ENCODE measurements at places on chromosomes 7 and 10.

- DNase-seq: no peak
Observed at GRCh38 chr10:48249763-48250351, 24.6 kb downstream of the FRMPD2 start.

DNA sequence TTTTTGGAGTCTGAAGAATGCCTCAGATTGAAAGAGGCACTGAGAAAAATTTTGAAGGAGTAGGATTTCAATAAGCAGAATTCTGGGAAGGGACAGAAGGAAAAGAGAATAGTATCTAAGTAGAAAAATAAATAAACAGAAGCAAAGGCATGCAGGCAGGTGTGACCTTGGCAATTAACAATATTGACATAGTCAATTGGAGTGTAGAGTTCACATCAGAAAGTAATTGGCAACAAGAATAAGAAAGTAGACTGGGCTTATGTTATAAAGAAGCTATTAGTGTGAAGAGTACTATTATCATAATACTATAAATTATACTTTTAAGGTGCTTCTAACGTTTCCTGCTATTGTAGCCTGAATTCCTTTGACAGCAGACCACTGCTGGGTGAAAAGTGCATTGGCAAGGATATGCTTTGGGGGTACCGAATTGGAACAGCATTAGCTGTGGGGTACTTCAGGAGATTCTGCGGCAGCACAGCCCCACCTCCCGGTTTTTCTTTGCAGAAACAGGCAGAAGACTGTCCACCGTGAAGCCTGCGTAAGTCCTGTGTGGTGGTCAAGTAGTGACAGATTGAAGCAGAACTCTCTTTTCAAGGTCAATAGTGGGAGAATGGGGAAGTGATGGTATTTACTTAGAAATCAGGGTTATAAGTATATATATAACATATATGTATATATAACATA lies 357.0 kb downstream of the THSD7A start:
- no peak for DNase-seq

- no peak for DNase-seq
Observed at GRCh38 chr10:99369551-99369950, 40.4 kb downstream of the CNNM1 start.

DNA sequence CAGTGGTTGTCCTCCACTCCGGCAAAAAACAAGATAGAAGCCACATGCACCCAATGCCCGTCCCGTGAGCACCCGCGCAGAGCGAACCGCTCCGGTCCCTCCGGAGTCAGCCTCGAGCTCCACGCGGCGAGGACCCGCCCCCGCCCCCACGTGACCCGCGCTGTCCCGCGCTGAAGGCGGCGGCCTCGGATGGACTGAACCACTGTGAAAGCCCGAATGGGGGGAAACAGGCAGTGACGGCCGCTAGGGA lies 766 bp upstream of the EIF3B start:
- DNase-seq: peak; percentile 88

GRCh38 chr10:103842605-103843004 lies 12.8 kb downstream of the SH3PXD2A start:
- no peak for DNase-seq

GRCh38 chr10:86359954-86360353 lies 6.6 kb downstream of the GRID1 start:
- DNase-seq: no peak

GRCh38 chr7:96199421-96199820 lies 122.5 kb downstream of the SLC25A13 start:
- no peak for DNase-seq

DNA sequence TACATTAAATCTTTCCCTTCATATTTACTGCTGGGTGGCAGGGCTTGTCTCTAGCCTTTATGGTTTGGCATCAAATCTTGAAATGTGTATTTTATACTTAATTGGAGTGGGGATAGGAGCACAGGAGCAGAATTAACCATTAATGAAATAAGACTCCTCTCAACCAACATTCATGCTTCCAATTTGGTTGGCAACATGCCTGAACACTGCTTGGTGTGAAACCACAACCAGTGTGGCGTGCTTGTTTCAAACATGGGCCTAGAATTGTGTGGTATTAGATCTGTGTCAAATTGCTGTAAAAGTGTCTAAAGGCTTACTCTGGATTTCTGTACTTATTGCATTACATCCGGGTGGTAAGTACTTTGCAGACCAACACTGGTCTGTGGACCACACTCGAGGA lies 25.1 kb upstream of the VPS41 start:
- no peak for DNase-seq

DNA sequence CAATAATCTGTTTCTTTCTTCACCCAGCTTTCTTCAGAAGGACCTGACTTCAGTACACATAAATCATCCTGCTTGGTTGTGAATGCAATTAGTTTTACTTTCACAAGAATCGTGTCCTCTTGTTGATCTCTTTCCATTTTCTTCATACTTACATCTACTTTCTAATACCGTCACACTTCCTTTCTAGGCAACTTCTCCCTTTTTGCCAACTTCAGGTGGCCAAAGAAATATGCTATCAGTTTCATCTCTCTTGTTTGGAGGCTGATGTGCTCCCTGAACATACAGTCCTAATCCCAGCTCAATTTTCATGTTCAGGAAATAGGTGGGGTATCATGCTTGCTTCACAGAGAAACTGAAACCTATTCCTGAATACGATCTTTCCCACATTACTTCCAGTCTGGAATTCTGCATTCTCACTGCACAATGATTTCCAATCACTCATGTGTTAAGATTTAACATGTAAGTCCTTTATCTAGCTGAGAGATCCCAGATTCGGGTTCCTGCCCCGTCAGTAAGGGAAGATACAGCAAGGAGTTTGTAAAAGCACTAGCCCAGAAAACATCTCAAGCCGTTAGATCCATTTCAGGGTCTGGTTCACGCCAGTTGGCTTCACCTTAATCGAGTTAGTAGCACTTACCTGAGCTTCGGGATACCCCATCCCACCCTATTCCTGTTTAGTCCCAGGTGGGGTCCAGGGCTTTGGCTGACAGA lies 994 bp downstream of the SLC25A28 start:
- DNase-seq: no peak

- DNase-seq: no peak
Observed at GRCh38 chr10:12489357-12489756, 140.0 kb downstream of the CAMK1D start.

DNA sequence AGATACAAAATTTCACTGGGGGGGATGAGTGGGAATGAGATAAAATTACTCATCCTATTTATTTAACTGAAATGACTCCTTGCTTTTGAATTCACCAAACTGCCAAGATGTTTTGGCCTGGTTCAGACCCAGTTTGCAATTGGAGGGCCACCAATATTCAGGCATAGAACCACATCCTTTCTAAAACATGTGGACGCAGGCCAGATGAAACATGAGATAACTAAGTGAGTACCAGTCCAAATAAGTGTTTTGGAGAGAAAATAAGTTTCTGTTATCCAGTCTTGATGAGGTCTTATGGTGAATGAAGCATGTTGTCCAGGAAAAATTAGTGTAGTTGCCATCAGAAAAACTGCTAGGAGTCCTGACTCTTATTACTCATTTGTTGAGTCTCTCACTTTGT lies 36.3 kb upstream of the PDK4 start:
- no peak for DNase-seq

GRCh38 chr10:24908793-24909423 lies 43.5 kb downstream of the PRTFDC1 start:
- no peak for DNase-seq

DNA sequence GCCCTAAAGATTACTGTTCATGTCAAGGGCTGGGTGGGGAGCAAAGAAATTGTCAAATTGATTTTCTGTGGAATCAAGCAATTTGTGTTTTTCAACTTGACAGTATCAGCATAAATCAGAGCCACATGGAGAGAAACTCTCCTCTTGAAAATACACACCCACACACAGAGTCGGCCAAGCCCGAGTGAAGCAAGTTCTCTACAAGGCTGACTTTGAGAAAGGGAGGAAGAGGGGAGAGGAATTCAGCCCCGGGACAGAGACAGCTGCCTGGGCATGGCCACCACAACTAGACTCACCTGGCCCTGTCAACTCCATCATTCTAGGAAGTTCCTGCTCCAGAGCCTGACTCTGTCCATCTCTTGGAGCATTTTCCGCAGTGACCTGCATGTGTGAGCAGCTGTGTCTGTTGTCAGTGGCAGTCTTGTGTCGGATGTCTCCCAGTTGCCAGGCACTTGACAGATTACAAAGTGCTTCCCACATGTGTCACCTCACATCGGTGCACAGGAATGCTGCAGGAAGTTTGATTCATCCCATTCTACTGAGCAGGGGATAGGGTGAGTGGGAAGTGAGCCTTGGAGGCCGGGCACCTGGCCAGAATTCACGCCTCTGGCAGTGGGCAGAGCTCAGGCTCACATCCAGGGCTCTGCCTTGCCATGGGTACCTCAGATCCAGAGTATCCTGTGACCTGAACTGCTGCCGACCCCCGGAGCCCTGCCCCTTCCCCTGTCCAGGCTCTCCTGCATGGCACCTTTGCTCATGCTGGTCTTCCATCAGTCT lies 37.9 kb downstream of the ADAM12 start:
- DNase-seq: no peak

DNA sequence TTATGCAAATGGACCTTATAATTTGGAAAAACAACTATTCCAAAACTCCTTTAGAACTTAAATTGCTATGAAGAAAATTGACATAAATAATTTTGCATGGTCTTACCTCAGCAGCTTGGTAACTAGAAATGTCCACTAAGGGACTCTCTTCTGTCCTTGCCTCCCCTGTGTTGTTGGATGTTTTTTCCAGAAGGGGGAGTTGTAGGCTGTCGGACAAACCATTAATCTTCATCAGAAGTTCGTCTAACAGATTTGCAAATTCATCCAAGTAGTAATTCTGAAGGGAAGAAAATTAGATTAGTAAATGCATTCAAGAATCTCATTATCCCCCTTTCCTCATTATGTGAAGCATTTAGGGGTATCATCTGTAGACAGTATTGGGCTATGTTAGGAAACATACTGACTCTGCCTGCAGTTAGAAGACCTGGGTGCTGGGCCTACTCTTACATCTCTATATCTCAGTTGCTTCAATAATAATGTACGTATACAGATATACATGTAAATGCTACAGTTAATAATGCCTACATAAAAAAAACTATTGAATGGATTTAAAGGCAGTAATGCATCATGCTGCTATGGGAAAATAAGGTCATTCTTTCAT lies 155.6 kb downstream of the PKD1L1 start:
- DNase-seq: no peak

DNA sequence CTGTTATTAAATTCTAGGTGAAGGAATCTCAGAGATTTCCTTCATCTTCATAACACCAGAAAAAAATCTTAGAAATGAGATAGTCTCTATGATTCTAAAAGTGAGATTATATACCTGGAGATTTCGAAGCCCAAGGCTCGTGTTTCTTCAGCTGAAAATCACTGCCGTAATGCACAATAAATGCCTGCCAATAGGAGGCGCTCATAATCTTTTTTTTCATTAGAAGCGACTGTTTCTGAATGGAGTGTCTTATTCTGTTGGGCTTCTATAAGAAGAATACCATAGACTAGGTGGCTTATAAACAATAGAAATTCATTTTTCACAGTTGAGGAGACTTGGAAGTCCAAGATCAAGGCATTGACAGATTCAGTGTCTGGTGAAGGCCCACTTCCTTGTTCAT lies 294.7 kb downstream of the PRKG1 start:
- no peak for DNase-seq

GRCh38 chr10:47243791-47244190 lies 56.2 kb upstream of the GDF10 start:
- no peak for DNase-seq
